ENCODE measurements at places on chromosomes 7 and 10.

- no peak for DNase-seq
Measured at GRCh38 chr10:67725567-67725966, 29.6 kb upstream of the CTNNA3 start.

- DNase-seq: no peak
Measured at GRCh38 chr7:17773289-17773626, 167.0 kb downstream of the SNX13 start.

DNA sequence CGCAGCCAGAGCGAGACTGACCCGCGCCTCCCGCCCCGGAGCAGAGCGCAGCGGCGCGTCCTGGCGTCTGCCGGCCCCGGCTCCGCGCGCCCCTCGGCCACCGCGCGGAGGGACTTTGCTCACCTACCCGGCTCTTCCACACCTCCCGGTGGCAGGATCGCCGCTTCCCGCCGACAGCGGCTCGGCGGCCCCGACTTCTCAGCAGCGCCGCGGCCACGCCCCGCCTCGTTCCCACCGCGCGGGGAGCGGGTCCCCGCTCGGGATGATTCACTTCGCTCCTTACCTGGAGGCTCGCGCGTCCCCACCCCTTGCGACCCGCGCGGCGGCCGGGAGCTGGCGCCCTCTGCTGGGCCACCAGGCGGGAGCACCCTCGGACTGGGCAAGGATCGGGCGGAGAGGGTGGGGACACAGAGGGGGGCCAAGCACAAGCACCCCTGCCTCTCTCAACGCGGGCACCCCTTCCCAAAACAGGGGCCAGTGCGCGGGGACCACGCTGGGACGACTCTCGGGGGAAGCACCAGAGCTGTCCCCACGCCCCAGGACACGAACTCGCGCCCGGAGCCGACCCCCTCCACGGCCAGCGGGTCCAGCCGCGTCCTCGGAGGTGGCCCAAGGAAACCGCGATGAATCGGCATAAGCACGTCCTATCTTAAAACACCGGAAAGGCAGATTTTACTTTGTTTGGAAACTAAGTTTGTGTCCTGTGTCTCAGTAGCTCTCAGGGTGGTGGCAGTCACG lies 101.0 kb upstream of the SVIL start:
- peak; percentile 74 for DNase-seq

DNA sequence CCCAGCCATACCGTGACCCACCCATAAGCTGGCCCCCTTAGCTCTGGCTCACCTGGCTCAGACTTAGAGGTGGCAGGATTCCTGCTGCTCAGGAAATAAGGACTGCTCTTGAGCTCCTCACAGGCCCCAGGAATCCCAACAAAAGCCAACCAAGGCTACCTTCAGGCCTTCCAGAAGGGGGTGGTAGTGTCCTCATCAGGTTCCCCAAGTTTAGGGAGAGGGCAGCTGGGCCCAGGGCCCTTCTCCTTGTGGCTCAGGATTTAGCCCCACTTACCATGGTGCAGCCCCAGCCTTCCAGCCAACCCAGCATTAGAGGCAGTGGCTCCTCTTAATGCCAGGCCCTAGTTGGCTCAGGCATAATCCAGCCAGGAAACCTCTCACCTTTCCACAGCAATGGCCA lies 23.5 kb downstream of the NPFFR1 start:
- no peak for DNase-seq

GRCh38 chr10:126783806-126784557 lies 113.5 kb upstream of the C10orf90 start:
- DNase-seq: no peak

DNA sequence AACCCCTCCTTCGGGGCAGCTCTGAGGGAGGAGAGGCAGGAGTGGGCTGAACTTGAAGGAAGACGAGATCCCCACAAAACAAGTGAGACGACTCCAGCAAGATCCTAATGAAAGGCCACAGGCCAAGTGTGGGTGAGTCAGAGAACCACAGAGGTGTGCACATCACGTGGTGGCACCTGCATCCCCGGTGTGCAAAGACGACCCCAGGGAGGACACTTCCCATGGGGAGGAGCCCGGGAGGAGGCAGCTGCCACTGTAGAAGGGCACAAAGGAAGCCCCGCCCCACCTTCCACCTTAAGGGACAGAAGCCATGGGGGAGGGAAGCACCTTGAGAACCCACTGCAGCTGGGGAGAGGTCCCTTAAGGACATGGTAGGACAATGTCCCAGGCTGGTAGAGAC lies 45.7 kb downstream of the ESYT2 start:
- DNase-seq: no peak

All from stimulated activated CD8-positive, alpha-beta memory T cell treated with anti-CD3 and anti-CD28 coated beads, Interleukin-4, amount 100 ng/mL, for 4 hours (primary cell).